HT-29 (cell line): ENCODE measurements at places on chromosomes 2 and 18.

DNA sequence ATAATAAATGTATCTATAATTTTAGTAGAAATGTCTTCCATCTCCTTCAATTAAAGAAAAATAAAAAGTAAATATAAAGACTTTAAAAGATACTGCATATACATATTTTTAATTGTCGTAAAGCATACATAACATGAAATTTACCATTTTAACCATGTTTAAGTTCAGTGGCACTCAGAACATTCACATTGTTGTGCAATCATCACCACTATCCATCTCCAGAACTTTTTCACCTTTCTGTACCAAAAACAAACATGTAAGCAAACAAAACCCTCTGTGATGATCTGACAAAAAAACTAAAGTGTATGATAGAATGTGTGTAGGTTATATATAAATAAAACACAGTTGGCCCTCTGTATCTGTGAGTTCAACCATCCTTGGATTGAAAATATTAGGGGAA lies 13.4 kb upstream of the DCTN1 start:
- no peak for DNase-seq

DNA sequence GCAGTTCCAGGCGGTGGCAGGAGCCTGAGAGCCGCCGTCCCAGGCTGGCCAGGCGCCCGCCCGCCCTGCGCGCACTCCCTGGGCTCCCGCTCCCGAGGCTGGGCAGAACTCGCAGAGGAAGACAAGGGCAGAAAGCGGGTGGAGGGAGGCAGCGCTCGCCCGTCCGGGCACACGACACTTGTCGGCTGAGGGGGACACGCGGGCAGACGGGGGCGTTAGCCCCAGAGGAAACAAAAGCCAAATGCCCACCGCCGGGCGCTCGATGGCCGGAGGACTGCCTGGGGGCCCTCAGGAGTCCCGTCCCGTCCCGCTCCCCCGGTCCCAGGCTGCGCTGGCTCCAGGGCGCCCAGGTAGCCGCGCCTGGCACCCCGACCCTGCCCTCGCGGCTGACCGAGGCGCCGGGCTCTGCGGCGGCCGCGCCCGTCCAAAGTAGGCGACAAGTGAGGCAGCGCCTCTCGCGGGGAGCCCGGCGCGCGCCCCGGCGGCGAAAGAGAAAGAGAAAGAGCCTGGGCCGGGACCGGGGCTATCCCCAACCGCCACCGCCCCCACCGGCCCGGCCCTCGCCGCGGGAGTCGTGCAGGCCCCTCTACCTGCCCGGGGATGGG lies 491 bp downstream of the L3MBTL4 start:
- no peak for DNase-seq

- no peak for DNase-seq
These were observed 12.1 kb downstream of the PTMA start for GRCh38 chr2:231720292-231720986.

DNA sequence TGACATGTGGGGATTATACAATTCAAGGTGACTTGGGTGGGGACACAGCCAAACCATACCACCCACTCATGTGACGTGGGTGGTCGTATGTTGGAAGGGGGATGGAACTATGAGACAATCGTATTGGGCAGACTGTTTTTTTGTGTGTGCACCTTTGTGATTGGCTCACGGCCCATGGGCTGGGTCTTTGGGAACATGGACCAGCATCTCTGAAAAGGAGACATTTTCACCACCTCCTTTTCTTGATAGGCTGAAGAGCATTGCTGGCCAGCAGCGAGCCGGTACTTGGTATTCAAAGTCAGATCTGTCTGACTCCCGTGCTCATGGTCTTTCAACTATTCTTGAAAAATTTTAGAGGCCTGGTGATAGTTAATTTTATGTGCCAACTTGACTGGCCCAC lies 62.1 kb downstream of the DIPK1C start:
- no peak for DNase-seq

DNA sequence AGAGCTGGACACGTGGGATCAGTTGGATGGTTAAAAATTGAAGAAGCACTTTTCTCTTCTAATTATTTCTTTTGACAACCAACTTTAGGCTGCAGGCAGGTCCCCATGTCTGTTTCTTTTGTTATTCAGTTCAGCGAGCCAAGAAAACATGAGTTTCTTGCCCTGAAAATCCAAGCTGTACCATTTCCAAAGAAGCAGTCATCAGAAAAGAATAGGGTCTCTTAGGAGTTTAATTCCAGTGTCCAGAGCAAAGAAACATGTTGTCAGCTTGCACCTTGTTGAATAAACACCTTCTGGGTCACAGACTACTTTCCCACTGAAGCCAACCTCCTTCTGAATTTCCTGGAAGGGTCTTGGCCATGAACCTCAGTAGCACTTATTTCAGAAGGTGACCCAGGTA lies 170.5 kb upstream of the COPS8 start:
- no peak for DNase-seq

DNA sequence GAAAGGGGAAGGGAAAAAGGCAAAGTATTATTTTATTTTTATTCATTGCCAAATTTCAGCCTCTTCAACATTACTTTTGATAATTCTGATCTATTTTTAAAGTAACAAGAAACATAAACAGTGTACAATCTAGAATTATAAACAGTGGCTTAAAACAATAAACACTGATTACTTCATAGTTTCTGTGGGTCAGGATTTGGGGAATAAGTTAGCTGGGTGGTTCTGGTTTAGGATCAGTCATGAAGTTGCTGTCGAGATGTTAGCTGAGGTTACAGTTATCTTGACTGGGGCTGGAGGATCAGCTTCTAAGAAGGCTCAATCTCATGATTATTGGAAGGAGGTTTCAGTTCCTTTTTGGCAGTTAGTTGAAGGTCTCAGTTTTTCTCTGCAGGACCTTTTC lies 109.2 kb downstream of the SCN2A start:
- DNase-seq = no peak

- no peak for DNase-seq
These were observed 12.3 kb downstream of the YIPF4 start for GRCh38 chr2:32290000-32290339.

GRCh38 chr2:173571887-173572680 lies 217.4 kb downstream of the CDCA7 start:
- DNase-seq = peak; percentile 79

DNA sequence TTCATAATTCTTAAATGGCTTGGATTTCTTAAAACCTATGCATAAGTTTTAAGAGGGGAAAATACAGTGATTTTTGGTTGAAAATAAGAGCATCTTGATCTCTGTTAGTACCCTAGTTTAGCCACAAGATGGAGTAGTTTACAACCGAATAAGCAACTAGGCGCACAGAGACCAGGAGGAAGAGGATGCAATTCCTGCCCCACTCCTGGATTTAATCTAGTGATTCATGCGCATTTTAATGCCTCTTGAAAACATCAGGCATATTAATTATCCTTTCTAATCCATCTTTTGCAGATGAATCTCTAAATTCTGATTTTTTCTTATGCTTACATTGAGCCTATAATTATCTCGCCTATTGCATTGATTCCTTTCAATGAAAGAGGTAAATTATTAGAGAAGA lies 76.7 kb downstream of the MRPS9 start:
- peak; percentile 65 for DNase-seq

DNA sequence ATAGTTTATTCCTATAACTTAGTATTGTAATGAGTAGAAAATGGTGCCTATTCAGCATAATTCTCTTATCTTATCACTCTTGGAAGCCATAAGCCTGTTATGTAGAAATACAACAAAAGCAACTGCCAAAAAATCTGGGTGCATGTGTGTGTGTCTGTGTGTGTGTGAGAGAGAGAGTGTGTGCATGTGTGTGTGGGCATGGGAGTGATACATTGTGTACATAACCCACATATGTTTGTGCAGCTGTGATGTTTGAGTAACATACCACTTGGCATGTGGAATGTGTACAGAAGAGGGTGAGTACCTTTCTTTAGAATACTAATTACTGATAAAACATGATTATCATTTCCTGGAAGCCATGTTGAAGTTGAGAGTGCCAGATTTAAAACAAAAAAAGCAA lies 642.3 kb upstream of the SYT4 start:
- no peak for DNase-seq

DNA sequence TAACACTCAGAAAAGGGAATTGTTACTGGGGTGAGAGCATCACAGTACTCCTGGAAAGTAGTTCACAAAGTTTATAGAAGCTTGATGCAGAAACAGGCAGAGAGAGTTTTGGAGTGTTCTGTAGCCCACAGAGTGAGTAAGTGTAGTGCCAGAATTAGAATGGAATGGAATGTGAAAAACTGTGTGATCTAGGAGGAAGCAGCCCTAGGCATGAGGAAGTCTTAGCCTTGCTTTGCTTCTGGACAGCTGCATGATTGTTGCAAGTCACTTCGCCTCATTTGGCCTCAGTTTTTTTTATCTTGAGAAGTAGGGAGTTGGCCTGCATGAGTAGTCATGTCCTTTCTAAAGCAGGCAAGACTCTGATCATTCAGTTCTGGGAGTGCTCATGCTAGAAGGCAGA lies 10.9 kb downstream of the SERPINB12 start:
- no peak for DNase-seq

GRCh38 chr18:79418642-79419041 lies 22.9 kb downstream of the NFATC1 start:
- DNase-seq = no peak

DNA sequence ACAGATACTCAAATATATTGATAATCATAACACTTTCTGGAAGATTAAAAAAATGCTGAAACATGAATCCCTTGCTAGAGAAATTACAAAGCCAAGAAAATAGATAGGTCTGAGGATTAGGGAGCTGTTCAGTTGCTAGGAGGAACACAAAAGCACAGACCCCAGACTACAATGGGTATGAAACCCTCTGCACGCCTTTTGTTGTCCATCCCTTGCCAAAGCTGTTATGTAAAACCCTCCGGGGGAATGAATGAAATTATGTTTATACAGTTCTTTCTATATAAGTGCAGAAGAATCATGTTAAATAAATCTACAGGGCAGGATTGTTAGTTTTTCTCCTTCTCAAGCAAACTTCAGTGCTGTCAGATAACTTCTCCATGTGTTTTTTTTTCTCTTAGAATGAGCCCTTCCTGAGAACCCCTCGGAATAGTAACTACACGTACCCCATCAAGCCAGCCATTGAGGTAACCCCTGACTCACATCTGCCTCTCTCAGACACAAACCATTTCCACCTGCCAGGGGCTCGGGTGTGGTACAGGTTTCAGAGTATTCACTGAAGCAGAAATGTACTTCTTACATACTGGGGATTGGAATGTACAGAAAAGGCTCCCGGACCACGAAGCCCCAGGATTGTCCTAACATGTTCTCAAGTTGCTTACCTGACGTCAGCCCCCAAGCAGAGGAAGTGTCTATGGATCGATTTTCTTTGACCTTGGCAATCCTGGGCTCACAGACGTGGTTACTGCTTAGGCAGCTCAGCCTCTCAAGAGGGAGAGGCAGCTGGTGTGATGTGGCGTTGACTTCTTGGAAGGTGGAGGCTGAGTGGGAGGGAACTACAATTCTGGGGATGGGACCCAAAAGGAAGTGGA lies 118.0 kb downstream of the PLB1 start:
- DNase-seq = no peak

DNA sequence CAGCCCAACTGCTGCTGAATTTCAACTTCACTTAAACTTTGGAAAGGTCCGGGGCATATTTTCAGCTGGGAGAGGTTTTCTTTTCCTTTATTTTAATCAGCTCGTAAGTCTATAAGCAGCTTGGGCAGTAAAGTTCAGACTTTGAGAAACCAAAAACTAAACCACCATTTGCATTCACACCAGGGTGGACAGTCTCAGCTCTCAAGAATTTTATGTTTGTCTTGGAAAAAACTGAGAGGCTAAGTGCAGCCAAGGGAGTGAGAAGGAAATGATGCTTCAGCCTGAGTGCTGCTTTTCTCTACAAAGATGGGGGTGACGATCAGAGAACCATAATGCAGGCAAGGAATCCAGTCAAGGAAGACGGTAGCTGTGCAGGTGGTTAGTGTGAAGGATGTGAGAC lies 30.2 kb downstream of the MCFD2 start:
- DNase-seq = no peak

- peak; percentile 68 for DNase-seq
These were observed 40.0 kb downstream of the ICA1L start for GRCh38 chr2:202831242-202832220.

GRCh38 chr18:9849407-9850283 lies 36.1 kb upstream of the TXNDC2 start:
- peak; percentile 89 for DNase-seq

DNA sequence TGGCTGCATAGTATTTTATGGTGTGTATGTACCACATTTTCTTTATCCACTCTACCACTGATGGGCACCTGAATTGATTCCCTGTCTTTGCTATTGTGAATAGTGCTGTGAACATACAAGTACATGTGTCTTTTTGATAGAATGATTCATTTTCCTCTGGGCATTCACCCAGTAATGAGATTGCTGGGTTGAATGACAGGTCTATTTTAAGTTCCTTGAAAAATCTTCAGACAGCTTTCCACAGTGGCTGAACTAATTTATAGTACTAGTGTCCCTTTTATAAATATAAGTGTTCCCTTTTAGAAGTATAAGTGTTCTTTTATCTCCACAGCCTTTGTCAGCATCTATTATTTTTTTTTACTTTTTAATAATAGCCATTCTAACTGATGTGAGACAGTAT lies 303.9 kb upstream of the EPHA4 start:
- no peak for DNase-seq
